Spinal cord (tissue), 10 donors: ENCODE measurements at places on chromosomes 13 and 19.
A peak's percentile ranks its signal among the peaks of the same experiment; 100 is the strongest.

DNA sequence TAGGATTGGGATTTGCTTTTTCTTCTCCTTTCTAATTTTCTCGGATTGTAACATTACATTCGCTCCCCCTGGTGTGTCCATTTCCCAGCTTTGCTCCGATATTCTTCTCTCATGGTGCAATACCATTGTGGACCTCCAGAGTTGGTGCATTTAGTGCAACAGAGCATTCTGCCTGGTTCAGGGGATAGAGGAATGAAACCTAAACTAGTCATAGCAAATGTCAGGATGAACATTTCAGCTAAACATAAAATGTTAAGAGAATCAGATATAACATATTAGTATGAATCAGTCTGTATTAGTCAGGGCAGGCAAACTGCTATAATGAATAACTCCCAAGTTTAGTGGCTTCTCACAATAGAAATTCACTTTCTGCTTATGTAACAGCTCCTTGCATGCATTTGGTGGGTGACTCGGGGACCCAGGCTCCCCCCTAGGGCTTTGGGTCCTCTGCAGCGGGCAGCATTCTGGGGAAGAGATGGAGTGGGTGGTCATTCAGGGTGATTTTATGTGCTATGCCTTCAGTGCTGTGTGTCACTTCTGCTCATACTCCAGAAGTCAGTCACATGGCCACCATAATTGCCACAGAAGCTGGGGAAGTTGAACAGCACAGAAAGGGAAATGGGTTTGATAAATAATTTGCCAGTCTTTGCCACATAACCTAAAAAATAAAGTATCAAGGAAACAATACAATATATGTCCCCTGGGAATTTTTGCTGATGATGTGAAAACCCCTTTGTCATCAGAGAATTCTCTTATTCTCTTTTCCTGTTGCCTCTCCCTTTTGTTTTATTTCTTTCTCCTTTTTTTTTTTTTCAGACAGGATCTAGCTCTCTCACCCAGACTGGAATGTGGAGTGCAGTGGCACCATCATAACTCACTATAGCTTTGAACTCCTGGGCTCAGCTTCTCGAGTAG is 111.0 kb downstream of the HSPH1 start:
- no peak for DNase-seq

GRCh38 chr13:40191186-40191980 is 475.1 kb downstream of the FOXO1 start:
- no peak for DNase-seq

DNA sequence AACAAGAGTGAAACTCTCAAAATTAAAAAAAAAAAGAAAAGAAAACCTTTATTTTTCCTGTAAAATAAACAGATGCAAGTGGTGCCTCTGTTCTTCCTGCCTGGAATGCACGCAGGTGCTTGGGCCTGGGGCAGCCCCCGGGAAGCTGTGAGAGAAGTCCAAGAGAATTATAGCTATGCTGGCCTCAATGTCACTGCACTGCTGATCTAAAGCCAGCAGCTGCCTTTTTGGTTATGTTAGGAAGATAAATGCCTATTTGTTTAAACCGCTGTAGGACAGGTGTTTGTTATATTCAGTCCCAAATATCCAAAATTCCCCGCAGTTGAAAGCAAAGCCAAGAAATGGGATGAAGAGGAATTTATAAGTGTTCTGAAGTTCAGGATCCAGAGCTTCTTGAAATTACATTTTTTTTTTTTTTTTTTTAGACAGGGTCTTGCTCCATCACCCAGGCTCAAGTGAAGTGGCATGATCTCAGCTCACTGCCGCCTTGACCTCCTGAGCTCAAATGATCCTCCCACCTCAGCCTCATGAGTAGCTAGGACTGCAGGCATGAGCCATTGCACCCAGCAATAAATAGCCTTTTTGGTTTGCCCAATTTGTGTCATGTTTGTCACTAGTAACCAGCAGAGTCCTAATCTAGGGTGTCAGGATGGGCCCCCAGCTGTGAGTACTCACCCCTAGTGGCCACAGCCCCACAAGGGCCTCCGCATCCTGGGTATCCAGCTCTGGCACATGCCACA is 2.2 kb downstream of the RINL start:
- DNase-seq: no peak

DNA sequence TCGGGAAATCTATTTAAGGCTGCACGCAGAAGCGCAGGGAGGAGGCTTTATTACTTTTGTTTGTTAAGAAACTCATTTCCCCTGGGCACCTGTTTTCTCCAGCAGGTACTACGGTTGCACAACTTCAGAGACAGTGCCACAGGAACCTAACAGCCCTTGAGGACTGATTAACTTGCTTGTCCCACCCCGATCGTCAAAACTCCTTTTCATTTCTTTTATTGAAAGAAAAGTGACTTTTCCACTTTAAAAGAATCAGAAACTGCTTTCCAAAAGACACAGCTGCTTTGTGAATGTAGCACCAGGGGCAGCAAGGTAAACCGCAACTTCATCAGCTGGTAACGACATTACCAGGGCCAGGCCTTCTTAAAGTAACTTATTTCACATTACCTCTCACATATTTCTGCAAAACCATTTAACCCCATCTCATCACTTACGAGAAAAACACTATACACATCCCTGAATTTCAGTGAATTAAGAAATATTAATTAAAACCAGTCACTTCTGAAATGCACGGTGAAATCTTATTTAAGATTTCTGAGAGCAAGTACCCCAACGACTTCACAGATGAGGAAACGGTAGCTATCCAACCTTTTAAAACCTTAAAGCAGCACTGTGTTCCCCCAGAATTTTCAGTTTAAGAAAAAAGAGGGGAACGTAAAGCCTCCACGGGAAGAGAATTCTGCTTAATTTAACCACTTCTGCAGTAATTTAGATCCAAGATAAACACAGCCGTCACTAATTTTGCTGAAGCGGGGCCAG is 1.4 kb downstream of the ANKRD10 start:
- no peak for DNase-seq

DNA sequence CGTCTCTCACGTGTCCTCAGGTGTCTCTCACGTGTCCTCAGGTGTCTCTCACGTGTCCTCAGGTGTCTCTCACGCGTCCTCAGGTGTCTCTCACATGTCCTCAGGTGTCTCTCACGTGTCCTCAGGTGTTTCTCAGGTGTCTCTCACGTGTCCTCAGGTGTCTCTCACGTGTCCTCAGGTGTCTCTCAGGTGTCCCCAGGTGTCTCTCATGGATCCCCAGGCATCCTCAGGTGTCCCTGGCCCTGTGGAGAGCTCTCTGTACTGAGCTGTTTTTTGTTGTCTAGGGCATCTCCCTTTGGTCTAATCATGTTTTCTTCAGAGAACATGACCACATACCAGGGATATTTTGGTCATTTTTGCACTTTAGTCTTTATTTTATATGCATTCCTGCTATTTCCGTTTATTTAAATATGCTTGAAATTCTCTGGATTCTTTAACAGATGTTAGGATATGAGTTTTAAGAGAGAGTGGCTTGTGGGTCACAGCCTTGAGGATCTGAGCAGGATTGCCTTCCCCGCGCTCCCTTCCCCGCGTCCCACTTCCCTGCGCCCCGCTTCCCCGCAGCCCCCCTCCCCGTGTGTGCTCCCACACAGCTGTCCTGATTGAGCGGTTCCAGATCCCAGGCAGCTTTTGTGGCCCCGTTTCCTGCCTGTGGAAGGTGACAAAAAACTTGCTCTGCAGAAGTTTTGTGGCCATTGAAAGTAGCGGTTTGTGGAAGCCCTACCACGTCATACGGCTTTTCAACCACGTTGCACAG is 31.9 kb downstream of the ATP4B start:
- DNase-seq: no peak

DNA sequence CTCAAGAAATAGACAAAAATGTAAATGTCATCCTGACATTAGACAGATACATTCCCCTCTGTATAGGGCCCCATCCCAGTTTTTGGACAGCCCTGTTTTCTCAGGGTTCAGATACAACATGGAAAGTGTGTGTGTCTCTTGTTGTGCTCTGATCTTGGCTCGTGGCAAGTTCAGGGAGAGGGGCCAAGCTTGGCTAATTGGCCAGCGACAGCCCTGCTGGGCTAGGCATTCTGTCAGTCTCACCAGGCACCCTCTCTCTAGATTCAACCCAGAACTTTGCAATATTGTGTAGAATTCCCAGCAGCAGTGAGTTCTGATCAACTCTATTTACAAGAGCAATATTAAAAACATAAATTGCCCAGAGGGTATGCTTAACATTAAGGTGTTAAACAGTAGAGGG is 30.1 kb downstream of the MTUS2 start:
- DNase-seq: no peak

GRCh38 chr13:109910194-109910593 is 123.8 kb upstream of the IRS2 start:
- DNase-seq: no peak

DNA sequence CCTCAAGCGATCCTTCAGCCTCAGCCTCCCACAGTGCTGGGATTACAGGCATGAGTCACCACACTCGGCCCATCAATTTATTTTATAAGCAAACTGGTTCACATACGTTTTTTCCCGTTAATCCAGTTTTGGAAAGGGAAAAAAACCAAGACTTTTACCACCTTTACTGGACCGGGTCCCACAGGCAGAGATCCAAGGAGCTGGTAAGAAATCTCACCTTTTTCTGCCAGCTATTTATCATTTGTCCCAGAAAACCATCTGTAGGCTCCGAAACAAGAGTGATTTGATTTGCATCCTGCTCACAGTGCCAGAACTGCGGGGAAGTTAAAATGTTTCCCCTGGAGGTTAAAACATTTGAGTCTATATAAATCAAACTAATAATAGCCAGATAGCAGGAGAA is 6.3 kb upstream of the FUT2 start:
- peak; percentile 87 for DNase-seq

DNA sequence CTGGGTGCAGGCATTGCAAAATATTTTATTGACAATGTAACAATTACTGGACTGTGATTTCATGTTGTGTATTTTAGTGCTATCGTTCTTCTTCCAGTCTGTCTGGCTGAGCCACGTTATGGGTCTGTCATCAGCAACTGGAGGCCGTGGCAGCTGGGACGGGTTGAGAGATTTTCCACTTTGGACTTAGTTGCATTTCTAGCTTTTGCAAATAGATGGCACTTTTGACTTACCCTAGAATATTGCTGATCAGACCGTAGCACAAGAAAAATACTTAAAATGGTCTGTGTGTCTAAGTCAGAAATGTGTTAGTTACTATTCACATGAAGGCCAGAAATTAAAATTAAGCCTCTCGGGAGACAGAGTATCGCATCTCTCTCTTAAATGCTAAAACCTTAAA is 211.1 kb downstream of the TEX29 start:
- DNase-seq: peak; percentile 92
